Neural progenitor cell (in vitro differentiated cells): ENCODE measurements at places on chromosomes 12 and 14. TPM values are rescaled to one million over a fixed set of nuclear protein-coding genes. Genes with fewer than 3 reads are reported as not detected.

The SLC5A8 gene
- not detected in 2 replicates for total RNA-seq

DNA sequence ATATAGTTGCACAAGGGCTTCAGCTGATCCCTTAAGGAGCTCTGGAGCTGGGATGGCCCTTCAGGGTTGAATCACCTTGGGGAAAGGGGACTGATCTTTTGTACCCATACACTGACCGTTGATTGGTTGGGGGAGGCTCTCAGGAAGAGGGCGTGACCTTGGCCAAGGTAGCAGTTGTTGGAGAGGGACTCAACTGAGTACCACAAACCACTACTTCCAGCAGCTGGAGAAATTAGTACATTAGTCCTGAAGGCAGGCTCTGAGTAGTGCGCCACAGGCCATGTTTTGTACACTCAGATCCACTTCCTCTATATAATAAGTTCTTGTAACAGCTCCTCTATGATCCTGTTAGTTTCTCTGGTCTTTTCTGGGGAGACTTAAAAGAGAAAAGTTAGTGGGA is 317.6 kb downstream of the CCDC91 start:
- no peak overlapping the region for H3K4me3 ChIP-seq
- no peaks in the 10 kb centered on the region for H3K36me3 ChIP-seq
- H3K27ac ChIP-seq: no peak overlapping the region

DNA sequence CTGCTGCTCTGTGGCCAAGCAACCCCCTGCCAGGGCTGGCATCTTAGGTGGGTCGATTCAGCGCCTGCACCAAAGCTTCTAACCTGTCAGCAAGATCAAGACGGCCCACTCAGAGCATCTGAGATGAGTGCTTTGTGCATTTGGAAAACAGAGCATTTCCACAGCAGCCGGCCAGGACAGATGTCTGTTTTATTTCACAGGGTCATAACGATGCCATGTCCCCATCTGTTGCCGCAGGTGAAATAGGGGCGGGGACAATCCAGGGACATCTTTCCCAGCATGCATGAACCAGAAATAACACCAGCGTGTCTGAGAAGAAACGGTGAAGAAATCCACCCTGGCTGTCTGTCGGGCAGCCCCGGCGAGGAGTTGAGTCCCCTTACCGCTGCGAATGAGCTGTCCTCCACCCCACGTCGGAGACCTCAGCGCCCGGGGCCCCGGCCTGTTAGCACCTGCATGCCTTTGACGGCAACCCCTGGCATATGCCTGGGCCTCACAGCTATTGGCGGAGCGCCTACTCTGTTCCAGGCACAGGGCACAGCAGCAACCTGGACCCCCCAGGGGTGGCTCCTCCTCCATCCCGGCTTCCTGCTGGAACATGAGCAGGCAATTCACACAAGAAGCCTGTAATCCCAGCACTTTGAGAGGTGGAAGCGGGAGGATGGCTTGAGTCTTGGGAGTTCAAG is 30.6 kb upstream of the ULK1 start:
- H3K27ac ChIP-seq: no peak overlapping the region
- H3K36me3 ChIP-seq: no peaks in the 10 kb centered on the region
- H3K4me1 ChIP-seq: peaks cover 26% of the 10 kb centered on the region
- no peak overlapping the region for H3K4me3 ChIP-seq
- H3K27me3 ChIP-seq: peaks cover 18% of the 10 kb centered on the region

The PRH2 gene
- not detected in 2 replicates for total RNA-seq

DNA sequence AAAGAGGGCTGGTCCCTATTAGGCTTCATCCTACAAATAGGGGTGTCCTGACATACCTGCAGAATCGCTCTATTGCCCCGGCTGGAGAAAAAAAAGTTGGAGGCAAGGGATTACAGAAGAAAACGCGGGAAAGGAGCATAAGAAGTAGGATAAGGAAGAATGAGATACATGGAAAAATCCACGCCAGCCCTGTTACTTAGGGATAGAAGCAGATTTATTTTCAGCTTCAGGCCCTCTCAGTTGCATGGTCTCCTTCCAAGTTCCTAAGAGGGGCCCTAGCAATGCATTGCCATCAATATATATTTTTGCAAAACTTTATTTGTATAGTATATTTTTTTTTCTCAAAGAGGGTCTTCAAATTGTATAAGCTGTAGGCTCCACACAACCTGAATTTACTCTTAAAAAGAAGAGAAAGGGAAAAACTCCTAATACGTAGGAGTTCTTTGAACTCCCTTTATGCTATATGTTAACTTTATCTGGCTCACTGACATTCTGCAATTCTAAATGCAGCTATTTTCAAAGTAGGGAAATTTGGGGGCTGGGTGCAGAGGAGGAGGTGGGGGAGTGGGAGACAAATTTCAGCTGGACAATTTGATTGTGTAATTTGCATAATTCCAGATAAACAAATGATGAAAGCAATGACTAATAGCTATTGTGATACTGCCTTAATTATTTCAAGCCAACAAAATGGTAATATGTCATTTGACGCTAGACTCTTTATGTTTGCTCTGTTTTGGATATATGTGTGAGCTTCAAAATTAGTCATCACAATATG is 137.7 kb upstream of the TRHDE start:
- no peaks in the 10 kb centered on the region for H3K27me3 ChIP-seq
- H3K4me3 ChIP-seq: no peak overlapping the region
- H3K36me3 ChIP-seq: no peaks in the 10 kb centered on the region
- peaks cover 10% of the 10 kb centered on the region for H3K4me1 ChIP-seq

The CCDC38 gene
- 0.12 and 0.13 TPM in 2 replicates for total RNA-seq

- H3K4me3 ChIP-seq: no peak overlapping the region
- no peaks in the 10 kb centered on the region for H3K4me1 ChIP-seq
- no peaks in the 10 kb centered on the region for H3K27me3 ChIP-seq
- no peak for DNase-seq
- no peak overlapping the region for H3K27ac ChIP-seq
Measured at GRCh38 chr12:14846042-14846587, 2.8 kb upstream of the ART4 start.

The AQP6 gene
- 0.12 TPM in 1 of 2 replicates, not detected in the other for total RNA-seq

The ITGB7 gene
- 0.43 TPM in 1 of 2 replicates, not detected in the other for total RNA-seq

The DBX2 gene
- 0.06 TPM in 1 of 2 replicates, not detected in the other for total RNA-seq

DNA sequence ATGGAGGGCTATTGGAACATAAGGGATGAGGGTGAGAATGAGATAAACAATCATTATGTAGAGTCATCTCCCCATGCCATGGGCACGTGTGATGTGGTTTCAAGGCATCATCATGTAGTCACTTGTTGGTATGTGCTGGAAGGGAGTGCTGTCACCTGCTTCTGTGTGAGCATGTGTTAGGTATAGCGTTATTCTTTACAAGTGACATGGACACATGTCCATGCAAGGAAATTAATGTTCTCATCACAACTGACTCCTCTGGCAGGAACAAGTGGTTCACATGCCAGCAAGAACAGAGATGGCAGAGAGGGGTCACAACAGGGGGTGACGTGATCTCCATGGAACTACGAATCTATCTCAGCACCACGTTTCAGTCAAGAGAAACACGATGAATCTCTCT is 815.8 kb downstream of the BCL11B start:
- H3K36me3 ChIP-seq: no peaks in the 10 kb centered on the region
- H3K27ac ChIP-seq: no peak overlapping the region
- H3K4me1 ChIP-seq: no peaks in the 10 kb centered on the region
- H3K27me3 ChIP-seq: no peaks in the 10 kb centered on the region
- no peak for DNase-seq
- H3K4me3 ChIP-seq: no peak overlapping the region

- no peaks in the 10 kb centered on the region for H3K27me3 ChIP-seq
- no peaks in the 10 kb centered on the region for H3K36me3 ChIP-seq
- no peak for DNase-seq
- H3K4me3 ChIP-seq: no peak overlapping the region
Measured at GRCh38 chr12:93168751-93169150, 209.0 kb upstream of the NUDT4 start.

DNA sequence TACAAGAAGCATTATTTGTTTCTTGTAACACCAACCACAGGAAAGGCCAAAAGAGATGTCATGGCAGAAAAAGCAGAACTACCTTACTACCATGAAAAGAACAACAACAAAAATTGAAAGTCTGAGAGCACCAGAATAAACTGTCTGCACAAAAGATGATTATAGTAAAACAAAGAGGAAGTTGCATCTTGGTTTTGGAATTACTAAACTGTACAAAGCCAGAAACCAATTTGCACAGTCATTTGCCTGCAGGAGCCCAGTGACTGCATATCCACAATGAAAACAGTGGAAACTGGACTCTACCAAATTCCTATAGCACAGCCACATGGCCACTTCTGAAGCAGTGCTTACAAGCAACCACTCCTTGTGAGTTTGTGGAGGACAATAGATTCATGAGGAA is 276.2 kb downstream of the SSPN start:
- no peaks in the 10 kb centered on the region for H3K36me3 ChIP-seq
- H3K4me1 ChIP-seq: no peaks in the 10 kb centered on the region
- no peak overlapping the region for H3K27ac ChIP-seq
- no peak overlapping the region for H3K4me3 ChIP-seq
- no peaks in the 10 kb centered on the region for H3K27me3 ChIP-seq

The PLD4 gene
- total RNA-seq: not detected in 2 replicates

DNA sequence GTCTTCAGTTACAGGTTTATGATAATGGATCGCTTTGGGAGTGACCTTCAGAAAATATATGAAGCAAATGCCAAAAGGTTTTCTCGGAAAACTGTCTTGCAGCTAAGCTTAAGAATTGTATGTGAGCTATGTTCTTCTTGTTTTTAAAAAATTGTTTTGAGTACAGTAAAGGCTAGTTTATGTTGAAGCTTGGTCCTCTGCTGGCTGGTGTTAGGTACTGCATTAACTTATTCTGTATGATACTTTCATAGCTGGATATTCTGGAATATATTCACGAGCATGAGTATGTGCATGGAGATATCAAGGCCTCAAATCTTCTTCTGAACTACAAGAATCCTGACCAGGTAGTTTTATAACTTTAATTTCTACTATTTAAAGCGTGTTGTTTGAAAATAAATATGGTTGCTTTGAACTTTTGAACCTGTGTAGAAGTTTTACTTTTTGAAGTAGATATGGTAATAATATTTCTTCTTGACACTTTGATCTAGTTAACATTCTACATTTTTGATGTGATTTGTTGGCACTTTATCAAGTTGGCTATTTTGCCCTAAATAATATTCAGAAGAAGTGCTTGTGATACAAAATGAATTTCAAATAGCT is 55.7 kb downstream of the VRK1 start:
- DNase-seq: peak; percentile 29
- peaks cover 3% of the 10 kb centered on the region for H3K4me1 ChIP-seq
- H3K36me3 ChIP-seq: no peaks in the 10 kb centered on the region
- no peaks in the 10 kb centered on the region for H3K27me3 ChIP-seq
- no peak overlapping the region for H3K27ac ChIP-seq
- H3K4me3 ChIP-seq: no peak overlapping the region

DNA sequence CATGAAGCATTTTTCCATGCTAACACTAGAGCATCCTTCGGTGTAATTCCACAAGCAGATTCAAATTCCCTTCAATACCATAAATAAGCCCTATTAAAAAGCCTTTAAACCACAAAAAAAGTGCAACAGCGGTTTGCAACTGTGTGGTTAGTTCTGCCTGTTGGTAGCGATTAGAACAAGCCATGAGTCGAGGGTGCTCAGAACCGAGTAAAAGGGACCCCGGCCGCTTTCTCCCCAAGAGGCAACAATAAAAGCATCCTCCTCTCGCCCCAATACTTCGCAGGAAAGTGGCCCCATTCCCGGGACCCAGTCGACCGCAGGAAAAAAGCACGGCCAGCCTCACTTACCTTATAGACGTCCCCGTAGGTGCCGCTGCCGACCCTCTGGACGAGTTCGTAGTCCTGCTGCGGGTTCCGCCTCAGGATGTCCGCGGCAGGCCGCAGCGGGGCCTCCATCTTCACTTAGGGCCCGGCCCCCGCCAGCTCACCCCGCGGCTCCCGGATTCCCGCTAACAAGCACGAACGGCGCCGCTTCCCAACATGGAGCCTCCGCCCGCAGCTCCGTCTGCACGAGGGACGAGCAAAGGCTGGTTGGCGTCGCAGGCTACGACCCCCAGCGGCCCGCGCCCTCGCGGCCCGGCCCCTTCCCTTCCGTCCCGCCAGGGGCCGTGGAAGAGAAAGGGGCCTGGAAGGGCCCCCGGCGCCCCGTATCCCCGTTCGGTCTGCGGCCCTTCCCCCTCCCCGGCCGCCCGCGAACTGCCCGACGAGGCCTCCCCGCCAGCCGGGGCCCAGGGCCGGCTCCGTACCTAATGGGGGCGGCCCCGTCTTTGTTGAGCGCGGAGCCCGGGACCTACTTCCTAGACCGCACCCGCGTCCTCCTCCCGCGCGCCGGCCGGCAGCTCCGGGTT is 521 bp downstream of the MAP4K5 start:
- peak; percentile 79 for DNase-seq
- H3K27me3 ChIP-seq: peaks cover 10% of the 10 kb centered on the region
- H3K36me3 ChIP-seq: no peaks in the 10 kb centered on the region
- H3K4me1 ChIP-seq: peaks cover 19% of the 10 kb centered on the region
- H3K27ac ChIP-seq: peak overlapping the region; percentile 86
- peak overlapping the region; percentile 91 for H3K4me3 ChIP-seq

The PLXNC1 gene
- total RNA-seq: 13.4 and 16.7 TPM in 2 replicates

DNA sequence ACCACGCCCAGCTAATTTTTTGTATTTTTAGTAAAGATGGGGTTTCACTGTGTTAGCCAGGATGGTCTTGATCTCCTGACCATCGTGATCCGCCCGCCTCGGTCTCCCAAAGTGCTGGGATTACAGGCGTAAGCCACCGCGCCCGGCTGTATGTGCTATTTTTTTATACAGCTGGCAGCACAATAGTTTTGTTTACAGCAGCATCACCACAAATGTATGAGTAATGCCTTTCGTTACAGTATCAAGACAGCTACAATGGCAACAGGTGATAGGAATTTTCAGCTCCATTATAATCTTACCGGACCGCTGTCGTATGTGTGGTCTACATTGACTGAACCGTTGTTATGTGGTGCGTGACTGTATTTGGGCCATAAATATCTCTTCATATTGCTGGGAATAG is 11.6 kb upstream of the MDM2 start:
- H3K27ac ChIP-seq: no peak overlapping the region
- no peaks in the 10 kb centered on the region for H3K27me3 ChIP-seq
- H3K36me3 ChIP-seq: no peaks in the 10 kb centered on the region
- no peak for DNase-seq
- no peak overlapping the region for H3K4me3 ChIP-seq
- H3K4me1 ChIP-seq: no peaks in the 10 kb centered on the region

The ANKRD33 gene
- total RNA-seq: 0.39 and 0.46 TPM in 2 replicates

DNA sequence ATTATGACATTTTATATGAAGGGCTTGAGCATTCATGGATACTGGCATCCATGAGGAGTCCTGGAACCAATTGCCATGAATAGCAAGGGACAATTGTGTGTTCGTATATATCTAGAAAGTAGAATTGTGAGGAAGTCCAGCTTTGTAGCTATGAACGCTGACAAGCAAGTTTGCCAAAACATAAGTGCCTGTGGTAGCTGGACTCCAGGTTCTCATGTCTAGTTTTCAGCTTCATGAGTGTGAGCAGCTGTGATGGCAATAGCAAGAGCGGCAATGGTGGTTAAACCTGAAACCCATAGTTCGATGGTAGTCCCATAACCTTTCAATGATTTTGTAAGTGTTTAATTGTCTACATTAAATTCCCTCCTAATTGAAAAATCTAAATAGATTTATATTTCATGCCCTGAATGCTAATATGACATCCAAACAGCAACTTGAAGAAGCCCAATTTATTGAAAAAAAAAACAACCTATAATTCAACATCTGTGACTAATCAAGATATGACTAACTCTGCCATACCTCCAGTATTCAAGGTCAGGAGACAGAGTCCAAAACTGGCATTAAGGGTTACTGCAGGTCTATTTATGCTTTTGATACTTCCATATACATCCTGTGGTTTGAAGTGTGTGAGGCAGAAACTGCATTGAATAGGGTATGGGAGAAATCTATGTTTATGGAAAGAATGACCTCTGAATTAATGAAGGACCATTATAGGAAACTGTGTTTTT is 50.3 kb upstream of the PCED1B start:
- no peaks in the 10 kb centered on the region for H3K4me1 ChIP-seq
- no peak overlapping the region for H3K27ac ChIP-seq
